Activated naive CD8-positive, alpha-beta T cell treated with anti-CD3 and anti-CD28 coated beads for 36 hours (primary cell): ENCODE measurements at places on chromosomes 4 and X. TPM values are rescaled to one million over a fixed set of nuclear protein-coding genes. Genes with fewer than 3 reads are reported as not detected.

The FGB gene
- total RNA-seq: not detected

The F8A3 gene
- 8.2 TPM for total RNA-seq

The ZAR1 gene
- not detected for total RNA-seq

- DNase-seq: no peak
Observed at GRCh38 chr4:3197366-3198105, 51.4 kb upstream of the MSANTD1 start.

DNA sequence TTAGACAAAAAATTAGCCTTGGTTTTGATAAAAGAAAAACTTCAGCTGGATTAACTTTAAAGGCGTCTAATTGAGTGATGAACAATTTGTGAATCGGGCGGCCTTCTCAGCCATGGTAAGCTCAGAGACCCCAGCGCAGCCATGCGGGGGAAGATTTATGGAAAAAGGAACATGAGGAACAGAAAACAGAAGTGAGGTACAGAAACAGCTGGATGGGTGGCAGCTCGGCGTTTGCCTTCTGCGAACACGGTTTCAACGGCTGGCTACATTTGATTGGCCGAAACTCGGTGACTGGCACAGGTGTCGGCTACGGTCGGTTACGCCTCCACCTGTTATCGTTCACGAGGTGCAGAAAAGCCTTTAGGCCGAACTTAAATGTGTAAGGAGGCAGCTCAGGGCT is 401.4 kb upstream of the FAT1 start:
- no peak for DNase-seq

GRCh38 chrX:51336584-51336983 is 4.0 kb downstream of the NUDT10 start:
- DNase-seq: peak; percentile 5

GRCh38 chr4:1305781-1306455 is 16.2 kb downstream of the MAEA start:
- peak; percentile 41 for DNase-seq

DNA sequence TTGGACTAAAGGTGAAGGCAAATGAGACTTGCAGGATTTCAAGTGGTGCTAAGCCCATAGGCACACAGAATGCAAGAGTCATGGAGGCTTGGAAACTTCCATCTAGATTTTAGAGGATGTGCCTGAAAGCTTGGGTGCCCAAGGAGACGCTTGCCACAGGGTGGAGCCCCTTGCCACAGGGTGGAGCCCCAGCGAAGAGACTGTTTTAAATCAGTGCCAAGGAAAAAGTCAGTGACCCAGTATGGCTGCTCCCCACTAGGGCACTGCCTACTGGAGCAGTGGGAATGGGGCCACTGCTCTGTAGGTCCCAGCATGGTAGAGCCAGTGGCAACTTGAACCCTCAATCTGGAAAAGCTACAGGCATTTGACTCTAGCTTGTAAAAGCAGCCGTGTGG is 794.2 kb upstream of the LCORL start:
- no peak for DNase-seq

DNA sequence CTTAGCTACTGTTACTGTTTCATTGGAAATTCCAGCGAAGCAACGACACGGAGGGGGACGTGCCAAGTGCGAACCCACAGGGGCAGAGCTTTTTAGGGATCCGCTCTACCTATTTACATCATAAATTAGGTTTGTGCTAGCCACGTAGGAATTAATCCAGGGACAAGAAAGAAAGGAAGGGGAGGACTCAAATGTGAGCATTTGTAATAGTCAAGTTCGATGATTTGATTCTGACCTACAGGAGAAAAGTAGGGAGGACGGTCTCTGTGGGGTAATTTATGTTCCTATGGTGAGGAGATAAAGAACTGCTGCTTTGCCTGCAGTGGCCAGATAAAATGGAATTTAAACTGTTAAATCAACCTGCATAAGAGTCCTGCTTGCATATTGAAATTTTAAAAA is 1.7 kb downstream of the INTS6L start:
- DNase-seq: no peak

DNA sequence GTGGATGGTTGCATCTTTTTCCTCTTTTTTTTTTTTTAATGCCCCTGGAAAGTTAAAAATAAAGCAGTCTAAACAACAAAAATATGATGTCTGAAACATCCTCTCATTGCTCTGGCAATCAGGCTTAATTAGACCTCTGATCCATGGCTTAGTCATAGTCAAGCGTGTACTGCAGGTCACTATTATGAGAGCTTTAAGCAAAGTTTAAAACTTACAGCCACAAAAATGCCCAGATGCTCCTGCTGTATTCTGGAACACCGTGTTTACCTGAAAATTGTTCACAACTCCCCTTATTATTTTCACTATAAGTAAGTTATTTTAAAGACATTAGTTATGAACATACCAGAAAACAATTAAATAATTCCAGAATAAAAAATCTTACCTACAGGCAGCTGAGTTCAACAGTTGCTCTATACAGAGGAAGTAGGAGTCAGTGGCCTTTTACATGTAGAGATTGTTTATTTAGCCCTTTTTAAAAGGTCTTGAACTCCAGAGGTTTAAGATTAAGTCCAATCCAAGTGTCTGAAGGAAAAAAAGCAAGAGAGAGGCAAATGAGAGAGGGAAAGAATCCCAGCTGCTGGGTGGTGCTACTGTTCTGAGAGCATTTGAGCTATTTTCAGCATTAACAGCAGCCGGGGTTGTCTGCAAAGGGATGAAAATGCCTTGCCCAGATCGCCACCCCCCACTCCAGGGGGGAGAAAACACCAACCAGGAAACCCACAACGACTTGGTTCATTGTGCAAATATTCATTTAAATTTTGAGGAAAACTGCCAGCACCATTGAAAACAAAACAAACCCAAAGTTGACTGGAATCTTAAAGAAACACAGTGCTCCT is 36.9 kb downstream of the SORBS2 start:
- DNase-seq: no peak

DNA sequence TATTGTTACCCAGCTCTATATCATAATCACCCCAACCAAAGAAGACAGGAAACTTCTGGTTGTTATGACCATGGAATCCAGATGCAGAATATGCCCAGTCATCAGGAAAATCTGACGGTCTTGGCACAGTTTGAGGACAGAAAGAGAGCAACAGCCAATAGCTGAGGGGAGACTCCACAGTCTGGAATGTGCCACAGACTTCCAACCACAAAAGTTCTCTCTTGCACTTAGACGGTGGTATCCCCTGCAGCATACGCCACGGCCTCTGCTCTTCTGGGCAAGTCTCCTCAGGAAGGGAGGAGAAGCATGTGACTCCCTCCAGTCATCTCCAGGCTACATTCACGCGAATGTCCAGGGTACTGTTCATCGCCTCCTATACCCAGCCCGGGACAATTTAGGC is 18.4 kb downstream of the ZNF827 start:
- no peak for DNase-seq
